ENCODE measurements at places on chromosomes 5 and 9.

DNA sequence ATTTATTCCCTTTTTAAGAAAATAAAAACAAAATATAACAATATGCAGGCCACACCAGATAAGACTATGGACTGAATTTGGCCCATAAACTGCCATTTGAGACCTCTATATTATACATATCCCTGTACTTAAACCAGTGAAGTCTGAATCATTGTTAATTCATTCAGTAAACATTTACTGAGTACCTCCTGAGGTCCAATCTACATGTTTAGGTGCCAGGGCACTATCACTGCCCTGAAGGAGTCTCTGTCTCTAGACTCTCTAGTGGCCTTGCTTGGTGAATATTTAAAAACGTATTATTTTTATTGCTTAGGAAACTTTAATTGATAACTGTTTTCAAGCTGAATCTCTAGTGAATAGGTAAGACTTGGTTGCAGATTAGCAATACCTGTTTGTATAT lies 74.7 kb upstream of the ELL2 start:
- DNase-seq: no peak

DNA sequence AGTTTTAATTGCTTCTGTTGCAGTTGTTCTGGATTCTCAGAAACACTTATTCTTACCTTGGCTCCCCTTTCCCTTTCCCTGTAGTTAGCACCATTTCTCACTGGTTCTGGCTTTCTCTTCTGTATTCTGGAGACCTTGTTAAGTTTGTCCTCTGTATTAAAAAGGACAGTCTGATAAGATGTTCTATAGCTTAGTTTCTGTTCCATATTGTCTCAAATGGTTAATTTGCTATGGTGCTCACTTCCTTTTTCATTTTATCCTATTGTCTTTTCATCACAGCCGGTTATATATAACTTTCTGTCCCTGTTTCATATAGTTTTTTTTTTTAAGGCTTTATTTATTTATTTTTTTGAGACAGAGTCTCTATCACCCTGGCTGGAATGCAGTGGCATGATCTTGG lies 41.4 kb upstream of the KIAA1958 start:
- DNase-seq: no peak

DNA sequence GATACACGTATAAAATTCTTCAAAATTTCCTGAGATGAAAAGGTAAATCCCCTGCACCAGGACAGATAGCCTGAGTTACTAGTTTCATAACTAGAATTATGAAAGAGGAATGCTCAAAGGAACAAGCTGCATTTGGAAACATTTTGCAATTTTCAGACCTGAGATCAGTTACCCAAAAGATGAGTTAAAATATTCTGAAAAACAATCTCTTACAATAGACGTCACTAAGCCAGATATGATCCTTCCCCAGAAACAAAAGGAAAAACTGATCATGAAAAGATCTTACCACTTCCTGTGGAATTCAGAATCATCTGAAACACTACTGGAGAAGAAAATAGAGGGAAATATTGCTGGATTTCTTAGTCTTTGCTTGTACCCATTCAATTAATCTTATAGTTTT lies 204.7 kb downstream of the ARRDC3 start:
- no peak for DNase-seq

GRCh38 chr9:23728736-23729135 lies 97.3 kb downstream of the ELAVL2 start:
- no peak for DNase-seq

- DNase-seq: no peak
These were observed 683 bp downstream of the CLPTM1L start for GRCh38 chr5:1343931-1344901.

DNA sequence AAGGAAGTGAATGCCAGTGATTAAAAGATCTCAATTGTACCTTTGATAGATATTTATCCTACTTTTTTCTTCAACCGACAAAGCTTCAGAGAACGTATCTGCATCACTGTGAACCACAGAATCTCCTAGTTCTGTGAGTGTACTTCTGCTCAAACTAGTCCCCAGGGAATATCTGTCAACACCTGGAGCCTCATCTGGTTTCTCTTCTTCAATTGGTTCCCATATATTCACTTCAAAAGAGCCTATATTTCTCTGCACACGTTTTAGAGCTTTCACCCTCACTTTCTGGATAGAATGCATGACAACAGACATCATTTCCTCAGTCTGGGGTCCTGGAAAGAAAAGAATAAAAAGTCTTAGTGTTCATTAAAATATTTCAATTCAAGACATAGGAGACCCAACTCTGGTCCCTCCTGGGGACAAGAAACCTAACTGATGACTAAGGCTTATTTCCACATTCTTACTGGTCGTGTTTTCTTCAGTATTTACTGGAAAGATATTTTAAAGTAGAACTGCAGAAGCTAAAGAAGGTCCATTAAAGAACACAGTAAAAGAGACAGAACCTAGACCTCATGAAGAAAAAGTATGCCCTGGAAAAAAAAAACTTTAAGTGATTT lies 64.3 kb downstream of the CPLANE1 start:
- DNase-seq: no peak

DNA sequence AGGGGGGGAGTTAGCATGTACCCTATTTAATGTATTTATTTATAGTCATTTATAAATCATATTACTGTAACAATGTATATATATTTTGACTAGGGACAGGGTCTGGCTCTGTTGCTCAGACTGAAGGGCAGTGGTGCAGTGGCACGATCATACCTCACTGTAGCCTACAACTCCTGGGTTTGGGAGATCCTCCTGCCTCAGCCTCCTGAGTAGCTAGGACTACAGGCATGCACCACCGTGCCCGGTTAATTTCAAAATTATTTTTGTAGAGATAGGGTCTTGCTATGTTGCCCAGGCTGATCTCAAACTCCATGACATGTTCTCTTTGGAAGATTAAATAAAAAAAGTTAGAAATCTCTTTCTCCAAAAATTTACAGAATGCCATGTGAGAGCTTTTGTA lies 52.8 kb downstream of the ARHGEF28 start:
- no peak for DNase-seq

GRCh38 chr5:119397518-119398380 lies 41.9 kb downstream of the TNFAIP8 start:
- DNase-seq: no peak

- no peak for DNase-seq
These were observed 487.7 kb downstream of the SEMA5A start for GRCh38 chr5:9058161-9058560.

GRCh38 chr5:11903614-11904264 lies 507 bp downstream of the CTNND2 start:
- no peak for DNase-seq

DNA sequence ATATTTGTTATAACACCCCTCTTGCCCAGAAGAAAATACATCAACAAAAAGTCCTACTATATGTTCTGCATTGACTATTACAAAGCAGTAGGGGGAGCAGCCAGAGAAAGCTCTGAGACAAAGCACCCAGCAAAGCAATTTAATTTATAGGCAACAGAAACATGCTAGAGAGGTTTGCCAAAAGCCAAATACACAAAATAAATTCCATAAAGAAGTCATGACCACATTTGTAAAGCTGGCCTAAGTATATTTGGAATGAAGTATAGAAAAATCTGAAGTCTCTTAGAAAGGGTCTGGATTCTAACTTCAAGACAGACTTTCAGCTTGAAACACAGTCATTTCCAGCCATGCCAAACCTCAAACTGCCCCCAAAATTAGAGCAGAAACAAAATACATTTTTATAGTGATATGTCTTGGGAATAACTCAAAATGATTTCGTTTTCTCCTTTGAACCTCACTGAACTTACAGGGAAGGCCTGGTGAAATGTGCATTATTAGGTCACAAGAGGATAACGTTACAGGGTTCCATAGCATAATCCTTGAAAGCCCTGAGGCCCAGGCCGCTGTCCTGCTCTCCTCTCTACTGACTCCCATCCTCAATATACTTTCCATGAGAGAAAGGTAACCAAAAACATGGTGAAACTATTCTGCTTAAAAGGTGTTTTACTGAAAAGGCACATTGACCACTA lies 451.8 kb downstream of the RAB3C start:
- DNase-seq: no peak

- DNase-seq: no peak
These were observed 70.7 kb upstream of the SLC25A51 start for GRCh38 chr9:37974506-37975173.

DNA sequence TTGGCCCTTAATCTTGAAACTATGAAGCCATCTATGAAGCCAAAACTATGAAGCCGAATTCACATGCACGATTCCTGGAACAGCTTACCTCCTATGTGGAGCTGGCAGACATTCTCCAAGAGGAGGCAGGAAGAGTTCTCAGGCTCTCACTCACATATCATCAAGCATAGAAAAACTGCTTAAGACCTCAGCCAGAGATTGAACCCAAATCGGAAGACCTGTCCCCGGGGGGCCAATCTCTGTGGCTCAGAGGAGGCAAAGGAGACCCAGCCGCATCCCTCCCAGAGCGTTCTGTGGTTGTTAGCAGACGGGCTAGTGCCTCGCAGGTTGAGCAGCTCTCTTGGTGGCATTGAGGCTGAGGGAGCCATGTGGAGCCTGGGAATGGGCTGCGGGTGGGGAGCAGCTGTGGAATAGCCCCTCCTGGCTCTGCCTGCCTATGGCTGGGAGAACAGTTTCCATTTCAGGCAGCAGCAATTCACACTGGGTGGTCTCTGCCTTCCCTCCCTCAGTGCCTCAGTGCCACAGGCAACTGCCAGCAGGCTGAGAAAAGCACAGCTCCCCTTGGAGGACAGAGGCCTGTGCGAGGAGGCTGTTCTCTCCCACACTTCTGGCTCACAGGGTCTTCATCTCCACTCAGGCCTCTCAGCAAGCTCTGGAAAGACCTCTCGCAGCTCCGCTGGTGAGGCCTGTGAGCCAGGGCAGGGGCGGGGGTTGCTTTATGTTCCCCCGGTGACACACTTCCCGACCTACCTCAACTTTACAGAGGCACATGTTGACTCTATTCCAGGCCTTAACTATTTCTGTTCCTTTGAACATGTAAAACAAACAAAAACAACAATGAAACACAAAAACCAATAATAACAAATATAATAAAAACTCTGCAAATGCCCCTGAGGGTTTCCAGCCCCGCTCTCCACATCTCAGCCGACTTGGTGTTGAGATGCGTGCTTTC lies 17.4 kb upstream of the TMEM174 start:
- DNase-seq: no peak

GRCh38 chr9:87659534-87660419 lies 66.1 kb upstream of the CTSL start:
- peak; percentile 79 for DNase-seq

DNA sequence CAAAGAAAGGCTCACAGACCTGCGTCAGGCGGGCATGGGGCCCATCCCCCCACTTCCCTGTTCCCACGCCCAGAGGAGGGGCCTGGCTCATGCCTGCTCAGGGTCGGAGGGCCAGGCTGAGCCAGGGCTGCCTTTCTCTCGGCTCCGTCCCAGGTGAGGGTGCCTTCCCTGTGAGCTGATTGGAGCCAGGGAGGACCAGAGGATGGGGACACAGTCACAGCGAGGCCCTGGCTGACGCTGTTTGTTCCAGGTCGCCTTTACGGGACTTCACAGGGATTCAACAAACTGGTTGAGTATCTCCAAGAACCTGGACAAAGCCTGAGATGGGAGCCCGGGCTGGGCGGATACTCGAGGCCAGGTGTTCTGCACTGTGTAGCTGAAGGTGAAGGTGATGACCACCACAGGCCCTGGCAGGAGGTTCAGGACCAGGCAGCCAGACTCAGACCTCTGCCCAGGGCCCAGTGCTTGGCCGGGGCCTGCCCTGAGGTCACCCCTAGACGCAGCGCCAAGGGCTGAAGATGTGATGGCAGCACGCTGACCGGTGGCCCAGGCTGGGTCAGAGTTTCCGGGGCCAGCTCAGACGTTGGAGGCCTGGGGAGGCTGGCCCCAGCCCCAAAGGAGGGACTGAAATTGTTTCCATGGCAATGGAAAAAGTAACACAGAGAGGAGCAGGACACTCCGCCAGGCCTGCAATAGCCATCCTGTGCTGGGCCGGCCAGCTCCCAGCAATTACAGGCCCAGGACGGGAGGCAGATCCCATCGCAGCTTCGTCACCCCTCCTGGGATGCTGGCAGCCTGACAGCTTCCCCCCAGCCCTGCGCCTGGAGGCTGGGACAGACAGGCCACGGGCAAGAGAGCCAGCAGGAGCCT lies 65.3 kb upstream of the ADAMTS2 start:
- DNase-seq: peak; percentile 80

- no peak for DNase-seq
These were observed 11.3 kb upstream of the SKP1 start for GRCh38 chr5:134188092-134188491.

- DNase-seq: no peak
These were observed 216.5 kb downstream of the IRX2 start for GRCh38 chr5:2534970-2535369.

All from lower leg skin (tissue), 4 donors.